ENCODE measurements at places on chromosomes 13 and 19.

- no peak for DNase-seq
Observed at GRCh38 chr19:3693025-3693925, 7.0 kb downstream of the PIP5K1C start.

DNA sequence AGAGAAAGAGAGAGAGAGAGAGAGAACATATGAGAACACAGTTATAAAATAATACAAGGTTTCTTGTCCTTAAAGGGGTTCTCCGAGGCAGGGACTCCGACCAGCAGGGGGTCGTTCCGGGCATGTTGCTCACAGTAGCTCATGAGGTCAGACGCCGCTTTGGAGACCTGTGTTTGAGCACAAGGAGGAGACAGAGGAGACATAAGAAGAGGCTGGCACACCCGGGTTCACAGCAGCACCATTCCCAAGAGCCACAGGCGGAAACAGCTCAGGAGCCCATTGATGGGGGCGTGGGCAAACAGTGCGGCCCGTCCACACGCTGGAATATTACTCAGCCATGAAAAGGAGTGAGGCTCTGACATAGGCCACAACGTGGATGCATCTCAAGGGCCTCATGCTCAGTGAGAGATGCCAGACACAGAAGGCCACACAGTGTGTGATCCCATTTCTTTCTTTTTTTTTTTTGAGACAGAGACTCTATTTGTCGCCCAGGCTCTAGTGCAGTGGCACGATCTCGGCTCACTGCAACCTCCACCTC, 39.1 kb downstream of the GADD45B start:
- DNase-seq: no peak

DNA sequence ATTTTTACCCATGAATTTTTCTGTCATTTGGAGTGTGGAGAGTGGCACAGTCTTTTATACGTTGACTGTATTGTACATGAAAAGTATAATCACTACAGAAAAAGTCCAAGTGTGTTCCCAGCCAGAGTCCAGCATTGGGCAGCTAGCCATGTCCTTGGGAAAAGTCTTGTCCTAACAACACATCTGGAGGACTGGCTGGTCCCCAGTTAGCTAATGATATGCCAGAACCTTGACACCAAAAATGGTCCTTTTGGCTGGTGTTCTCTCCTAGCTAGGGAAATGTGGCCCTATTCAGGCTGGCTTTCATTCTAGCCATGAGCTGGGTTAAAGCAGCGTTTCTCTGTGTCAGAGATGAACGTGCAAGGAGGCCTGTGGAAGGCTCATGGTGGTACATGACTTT, 98.9 kb downstream of the ESD start:
- DNase-seq: no peak

DNA sequence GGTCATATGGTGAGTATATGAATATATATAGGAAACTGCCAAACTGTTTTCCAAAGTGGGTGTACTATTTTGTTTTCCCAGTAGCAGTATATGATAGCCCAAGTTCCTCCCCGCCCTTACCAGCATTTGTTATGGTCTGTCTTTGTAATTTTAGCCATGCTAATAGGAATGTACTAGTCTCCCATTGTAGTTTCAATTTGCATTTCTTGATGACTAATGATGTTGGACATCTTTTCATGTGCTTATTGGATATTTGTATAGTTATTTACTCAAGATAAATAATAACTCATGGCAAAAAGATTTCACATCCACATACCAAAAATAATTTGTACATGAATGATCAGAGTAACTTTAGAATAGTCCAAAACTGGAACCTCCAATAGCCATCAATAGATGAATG, 75.3 kb upstream of the SERP2 start:
- DNase-seq: no peak

DNA sequence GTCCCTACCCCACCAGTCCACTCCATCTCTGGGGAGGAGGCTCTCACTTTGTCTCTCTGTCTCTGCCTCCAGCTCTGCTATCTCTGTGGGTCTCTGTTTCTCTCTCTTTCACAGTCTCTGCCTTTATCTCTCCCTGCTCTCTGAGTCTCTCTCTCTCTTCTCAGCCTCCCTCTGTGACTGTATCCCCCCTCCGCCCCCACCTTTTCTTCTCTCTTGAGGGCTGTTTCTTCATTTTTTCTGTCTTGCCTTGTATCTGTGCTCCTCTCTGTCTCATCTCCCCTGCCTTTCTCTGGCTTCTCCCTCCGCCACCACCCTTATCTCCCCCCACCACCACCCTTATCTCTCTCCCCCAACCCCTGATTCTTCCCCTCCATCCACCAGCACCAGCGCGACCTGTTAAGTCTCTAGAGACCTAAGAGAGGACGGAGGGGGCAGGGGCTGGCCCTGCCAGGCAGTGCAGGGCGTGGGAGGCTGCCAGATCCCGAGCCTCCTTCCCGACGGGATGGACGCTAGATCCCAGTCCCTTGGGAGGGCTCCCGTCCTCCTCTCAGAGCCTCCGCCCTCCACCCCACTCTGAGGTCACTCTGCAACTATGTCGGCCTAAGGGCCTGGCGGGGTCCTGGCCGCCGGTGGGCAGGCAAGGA, 1.0 kb downstream of the AXL start:
- no peak for DNase-seq

- peak; percentile 50 for DNase-seq
Observed at GRCh38 chr19:48770266-48770665, 14.9 kb downstream of the FGF21 start.

- no peak for DNase-seq
Observed at GRCh38 chr19:16203256-16204004, 5.7 kb downstream of the AP1M1 start.

- no peak for DNase-seq
Observed at GRCh38 chr13:38849315-38849714, 141.3 kb downstream of the STOML3 start.

DNA sequence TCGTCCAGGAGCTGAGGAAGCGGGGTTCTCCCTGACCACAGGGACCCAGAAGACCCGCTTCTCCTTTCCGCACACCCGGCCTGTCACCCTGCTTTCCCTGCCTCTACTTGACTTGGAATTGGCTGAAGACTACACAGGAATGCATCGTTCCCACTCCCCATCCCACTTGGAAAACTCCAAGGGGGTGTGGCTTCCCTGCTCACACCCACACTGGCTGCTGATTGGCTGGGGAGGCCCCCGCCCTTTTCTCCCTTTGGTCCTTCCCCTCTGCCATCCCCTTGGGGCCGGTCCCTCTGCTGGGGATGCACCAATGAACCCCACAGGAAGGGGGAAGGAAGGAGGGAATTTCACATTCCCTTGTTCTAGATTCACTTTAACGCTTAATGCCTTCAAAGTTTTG, 18.9 kb downstream of the VASP start:
- DNase-seq: no peak

DNA sequence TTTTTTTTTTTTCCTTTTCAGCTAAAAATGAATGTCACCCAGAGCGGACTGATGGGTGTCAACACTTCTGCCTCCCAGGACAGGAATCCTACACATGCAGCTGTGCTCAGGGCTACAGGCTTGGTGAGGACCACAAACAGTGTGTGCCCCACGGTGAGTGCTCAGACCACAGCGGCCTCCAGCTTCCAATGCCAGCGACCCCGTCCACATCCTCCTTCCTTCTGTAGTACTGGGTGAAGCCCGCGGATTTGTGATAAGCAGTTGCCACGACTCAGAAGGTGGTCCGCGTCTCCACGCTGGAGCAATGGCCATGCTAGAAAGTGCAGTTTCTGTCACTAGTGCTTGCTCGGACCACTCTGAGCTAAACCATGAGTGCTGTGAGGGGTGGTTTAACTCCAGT, 6.0 kb downstream of the PROZ start:
- no peak for DNase-seq

GRCh38 chr13:112376050-112376681, at the start of gene SPACA7:
Gene SPACA7 (plus strand): TSS chr13:112376355. CDS start chr13:112376386, 31 bp downstream.
- DNase-seq: no peak

DNA sequence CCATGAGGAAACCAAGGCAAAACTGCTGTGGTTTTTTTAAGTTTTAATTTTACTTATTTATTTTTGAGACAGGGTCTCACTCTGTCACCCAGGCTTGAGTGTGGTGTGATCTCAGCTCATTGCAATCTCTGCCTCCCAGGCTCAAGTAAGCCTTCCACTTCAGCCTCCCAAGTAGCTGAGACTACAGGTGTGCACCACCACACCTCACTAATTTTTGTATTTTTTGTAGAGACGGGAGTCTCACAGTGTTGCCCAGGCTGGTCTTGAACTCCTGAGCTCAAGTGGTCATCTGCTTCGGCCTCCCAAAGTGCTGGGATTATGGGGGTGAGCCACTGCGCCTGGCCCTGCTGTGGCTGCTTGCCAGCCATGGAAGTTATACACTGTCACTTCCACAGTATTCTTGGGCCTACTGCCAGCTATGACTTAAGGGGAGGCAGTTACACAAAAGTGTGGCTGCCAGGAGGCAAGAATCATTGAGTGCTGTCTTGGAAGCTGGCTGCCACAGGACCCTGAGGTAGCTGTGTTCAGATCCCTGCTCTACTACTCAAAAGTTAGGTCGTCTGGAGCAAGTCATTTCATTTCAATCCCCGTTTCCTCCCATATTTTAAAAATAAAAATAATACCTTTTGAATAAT, 12.7 kb downstream of the FARP1 start:
- DNase-seq: no peak

DNA sequence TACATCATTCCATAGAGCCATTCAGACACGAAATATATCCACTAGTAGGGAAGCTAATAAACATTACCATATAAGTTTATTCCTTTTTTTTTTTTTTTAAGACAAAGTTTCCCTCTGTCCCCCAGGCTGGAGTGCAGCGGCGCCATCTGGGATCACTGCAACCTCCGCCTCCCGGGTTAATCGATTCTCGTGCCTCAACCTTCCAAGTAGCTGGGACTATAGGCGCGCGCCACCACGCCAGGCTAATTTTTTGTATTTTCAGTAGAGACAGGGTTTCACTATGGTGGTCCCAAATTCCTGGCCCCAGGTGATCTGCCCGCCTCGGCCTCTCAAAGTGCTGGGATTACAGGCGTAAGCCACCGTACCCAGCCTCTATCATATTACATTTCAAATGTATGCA, 612 bp upstream of the ZNF154 start:
- DNase-seq: no peak

GRCh38 chr19:934865-935479, 9.1 kb downstream of the ARID3A start:
- no peak for DNase-seq

Measured in GM04503 (cell line).